ENCODE measurements at places on chromosomes 13 and 19.

GRCh38 chr13:23610966-23611491, 40.8 kb downstream of the TNFRSF19 start:
- DNase-seq: no peak

GRCh38 chr13:79477968-79478367, 3.0 kb upstream of the NDFIP2 start:
- DNase-seq: no peak

GRCh38 chr19:19445911-19446361, 40.5 kb downstream of the GATAD2A start:
- DNase-seq: no peak

DNA sequence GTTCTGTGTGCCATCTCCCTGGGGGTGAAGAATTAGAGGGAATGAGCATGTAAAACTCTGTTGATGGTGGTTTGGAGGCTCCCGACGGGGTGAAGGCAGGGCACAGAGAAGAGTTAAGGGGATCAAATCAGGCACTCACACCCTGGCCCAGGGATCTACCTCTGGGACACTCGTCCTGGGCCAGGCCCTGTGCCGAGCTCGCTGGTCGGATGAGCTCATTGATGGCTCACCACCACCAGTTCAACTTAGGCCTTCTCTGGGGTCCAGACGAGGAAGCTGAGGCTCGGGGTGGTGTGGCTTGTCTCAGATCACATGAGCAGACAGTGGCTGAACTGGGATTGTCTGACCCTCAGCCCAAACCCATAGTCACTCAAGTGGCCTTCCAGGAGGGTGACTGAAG, 1.6 kb downstream of the NACC1 start:
- no peak for DNase-seq

- no peak for DNase-seq
These were observed 38.2 kb downstream of the TMTC4 start for GRCh38 chr13:100636441-100636840.

DNA sequence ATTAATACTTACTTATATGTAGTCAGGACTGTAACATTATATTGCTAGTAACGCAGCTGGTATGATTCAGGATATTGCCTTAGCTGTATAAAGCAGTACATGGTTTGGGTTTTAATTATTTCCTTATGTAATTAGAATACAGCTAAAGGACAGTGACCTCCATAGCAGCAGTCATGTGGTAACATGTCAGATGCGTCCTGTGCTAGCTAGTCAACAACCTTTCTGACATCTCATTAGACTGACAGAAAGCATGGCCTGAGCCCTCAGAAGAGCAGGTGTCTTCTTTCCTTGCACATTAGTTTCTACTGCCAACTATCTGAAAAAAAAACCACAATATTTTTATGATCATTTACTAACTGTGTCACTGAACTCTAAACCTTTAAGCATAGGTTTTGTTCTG, 122.2 kb downstream of the MAB21L1 start:
- no peak for DNase-seq

DNA sequence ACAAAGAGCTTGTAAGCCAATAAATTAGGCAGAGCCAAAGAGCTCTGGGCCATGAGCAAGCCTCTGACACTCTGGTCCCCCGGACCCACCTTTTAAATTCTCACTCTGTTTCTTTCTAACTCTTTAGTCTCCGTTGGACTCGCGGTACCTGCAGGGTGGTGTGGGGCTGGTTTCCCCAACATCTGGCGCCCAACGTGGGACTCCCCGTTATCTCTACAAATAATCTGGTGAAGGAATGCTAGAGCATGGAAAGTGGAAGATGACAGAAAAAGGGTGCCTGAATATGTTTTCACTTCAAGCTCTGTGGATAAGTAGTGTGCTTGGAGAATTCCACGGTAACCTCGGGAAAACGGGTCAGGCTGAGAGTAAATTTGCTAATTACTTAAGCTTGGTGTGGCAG, 36.5 kb upstream of the CYP2B6 start:
- no peak for DNase-seq

DNA sequence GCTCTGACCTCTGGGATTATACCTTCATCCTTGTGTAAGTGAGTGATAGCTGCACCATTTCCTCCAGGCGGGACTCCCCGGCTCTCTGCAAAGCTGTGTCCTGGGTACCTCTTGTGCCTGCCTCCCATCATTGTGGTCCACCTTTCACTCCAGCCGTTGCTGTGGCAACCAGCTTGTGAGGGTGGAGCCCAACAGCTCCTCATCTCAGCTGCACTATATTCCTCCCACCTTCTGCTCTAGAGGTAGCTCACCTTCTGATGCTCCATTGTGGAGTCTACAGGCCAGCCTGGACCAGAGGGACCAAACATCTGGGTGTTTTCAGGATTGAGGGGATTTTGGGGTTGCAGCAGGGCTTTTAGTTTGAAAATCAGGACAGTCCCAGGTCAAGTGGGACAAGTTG, 708.2 kb downstream of the UQCRFS1 start:
- DNase-seq: no peak

DNA sequence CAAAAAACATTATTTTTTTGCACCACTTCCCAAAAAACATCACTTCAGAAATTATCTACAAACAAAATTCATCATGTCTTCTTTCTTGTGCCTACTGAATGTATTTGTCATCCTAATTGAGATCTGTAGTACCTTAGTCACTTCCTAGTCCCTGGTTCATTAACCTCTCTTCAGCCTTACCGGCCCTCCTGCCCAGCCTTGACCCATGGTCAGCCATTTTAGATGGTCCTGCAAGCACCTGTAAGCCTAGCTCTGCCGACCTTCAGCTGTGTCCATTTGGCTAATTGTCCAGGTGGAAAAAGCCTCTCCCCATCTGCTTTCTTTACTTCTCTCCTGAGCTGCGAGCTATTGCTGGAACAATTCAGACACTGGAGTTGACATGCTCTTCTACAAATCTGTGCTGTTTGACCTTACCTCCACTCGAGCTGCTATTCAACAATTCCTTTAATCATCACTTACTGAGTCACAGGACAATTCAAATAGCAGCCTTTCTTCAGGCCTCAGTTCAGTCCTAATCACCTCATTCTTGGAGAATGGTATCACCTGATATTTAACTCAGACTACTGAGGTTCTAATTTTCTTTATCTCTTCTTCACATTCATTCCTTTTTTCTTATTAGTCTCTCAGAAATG, 882.5 kb downstream of the PCDH9 start:
- DNase-seq: no peak

DNA sequence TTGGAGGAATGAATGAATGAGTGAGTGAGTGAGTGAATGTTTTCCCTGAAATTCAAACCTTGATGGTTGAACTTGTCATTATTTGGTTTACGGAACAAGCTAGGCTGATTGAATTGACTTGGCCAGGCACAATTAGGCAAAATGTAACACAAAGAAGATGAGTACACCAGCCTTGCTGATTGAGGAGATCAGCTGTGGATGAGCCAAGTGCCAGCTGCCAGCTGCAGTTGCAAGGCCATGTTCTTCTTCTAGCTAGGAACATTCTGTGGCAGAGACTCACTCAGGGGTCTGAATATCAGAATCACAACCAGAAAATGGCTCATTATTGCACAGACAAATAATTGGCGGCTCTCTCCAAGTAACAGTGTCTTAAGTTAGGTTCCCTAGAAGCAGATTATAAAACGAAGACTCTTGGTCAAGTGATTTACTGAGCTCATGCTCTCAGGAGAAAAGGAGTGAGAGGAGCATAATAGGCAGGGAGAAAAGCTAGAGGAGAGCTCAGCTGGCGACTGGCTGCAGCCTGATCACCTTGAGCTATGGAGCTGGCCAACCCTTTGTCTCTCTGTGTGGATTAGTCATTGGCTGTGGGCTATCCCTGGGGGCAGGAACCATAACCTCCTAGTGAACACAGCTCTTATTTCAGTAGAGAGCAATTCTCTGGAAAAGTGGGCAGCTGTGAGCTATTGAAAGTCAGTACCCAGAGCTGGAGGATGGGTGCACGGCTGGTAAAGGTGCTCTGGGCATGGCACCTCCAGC, 225.3 kb upstream of the SERP2 start:
- no peak for DNase-seq

DNA sequence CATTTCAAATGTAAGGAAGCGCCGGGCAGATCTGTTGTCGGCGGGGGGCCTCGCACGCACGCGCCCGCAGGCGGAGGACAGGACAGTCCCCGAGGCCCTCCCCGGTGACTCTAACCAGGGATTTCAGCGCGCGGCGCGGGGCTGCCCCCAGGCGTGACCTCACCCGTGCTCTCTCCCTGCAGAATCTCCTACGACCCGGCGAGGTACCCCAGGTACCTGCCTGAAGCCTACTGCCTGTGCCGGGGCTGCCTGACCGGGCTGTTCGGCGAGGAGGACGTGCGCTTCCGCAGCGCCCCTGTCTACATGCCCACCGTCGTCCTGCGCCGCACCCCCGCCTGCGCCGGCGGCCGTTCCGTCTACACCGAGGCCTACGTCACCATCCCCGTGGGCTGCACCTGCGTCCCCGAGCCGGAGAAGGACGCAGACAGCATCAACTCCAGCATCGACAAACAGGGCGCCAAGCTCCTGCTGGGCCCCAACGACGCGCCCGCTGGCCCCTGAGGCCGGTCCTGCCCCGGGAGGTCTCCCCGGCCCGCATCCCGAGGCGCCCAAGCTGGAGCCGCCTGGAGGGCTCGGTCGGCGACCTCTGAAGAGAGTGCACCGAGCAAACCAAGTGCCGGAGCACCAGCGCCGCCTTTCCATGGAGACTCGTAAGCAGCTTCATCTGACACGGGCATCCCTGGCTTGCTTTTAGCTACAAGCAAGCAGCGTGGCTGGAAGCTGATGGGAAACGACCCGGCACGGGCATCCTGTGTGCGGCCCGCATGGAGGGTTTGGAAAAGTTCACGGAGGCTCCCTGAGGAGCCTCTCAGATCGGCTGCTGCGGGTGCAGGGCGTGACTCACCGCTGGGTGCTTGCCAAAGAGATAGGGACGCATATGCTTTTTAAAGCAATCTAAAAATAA, 18.2 kb downstream of the IL17D start:
- no peak for DNase-seq

- DNase-seq: no peak
These were observed 48.4 kb upstream of the CACNA1A start for GRCh38 chr19:13554506-13555240.

GRCh38 chr13:75151081-75151643, 330.8 kb downstream of the TBC1D4 start:
- no peak for DNase-seq

- no peak for DNase-seq
These were observed 148.3 kb downstream of the HS6ST3 start for GRCh38 chr13:96238241-96238640.

- no peak for DNase-seq
These were observed 372.6 kb downstream of the OXGR1 start for GRCh38 chr13:96621634-96622183.

DNA sequence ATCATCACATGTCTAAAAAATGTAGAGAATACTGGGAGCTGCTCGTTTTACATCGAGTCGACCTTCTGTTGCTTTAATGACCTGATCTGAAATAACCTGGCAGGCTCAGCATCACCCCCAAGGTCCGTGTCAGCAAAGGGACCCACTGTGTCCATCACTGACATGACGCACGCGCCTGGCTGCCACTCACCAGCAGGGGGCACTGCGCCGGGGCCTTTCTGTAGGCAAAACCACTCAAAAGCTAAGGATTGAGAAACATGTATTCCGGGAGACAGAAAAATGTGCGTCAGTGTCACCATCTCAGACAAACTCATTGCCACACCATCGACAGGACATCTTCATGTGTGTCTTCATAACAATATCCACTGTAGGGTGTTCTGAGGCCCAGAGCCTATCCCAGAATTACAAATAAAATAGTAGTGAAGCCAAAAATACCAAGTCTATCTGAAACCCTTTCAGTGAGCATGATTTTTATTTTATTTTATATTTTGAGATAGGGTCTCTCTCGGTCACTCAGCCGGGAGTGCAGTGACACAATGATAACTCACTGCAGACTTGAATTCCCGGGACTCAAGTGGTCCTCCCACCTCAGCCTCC, 130.3 kb upstream of the LSM14A start:
- DNase-seq: peak; percentile 6

GRCh38 chr19:14337510-14337909, 43.7 kb upstream of the ADGRE5 start:
- peak; percentile 66 for DNase-seq

DNA sequence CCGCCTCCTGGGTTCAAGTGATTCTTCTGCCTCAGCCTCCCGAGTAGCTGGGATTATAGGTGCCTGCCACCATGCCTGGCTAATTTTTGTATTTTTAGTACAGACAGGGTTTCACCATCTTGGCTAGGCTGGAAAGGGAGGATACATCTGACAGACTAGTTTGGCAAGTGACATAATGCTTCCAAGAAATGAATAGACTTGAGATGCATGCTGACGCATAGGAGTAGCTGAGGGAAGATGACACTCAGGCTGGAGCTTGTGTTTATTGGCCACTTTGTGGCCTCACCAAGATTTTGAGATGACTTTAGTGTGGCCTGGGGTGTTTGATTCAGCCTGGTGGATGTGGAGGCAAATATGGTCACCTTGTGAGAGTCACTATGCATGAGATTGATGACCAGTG, 4.0 kb downstream of the ZNF586 start:
- no peak for DNase-seq

GRCh38 chr13:42970824-42971690, 21.0 kb downstream of the EPSTI1 start:
- DNase-seq: peak; percentile 40

DNA sequence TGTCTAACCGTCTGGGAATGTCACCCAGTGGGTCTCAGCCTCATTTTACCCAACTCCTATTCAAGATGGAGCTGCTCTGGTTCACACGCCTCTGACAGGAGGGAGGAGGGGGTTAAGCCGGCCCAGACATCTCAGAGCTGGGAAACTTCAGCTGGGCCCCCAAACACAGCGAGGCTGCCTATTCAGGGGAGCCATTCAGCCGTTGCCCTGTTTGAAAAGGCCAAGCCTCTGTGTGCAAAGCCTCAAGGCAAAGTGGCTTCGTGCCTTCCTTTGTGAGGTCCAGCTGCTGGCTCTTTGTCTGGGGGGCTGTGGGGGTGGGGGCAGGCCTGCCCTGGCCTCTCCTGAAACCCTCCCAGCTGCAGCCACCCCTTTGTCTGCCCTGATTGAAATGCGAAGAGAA, 147.4 kb downstream of the PTPRS start:
- no peak for DNase-seq

DNA sequence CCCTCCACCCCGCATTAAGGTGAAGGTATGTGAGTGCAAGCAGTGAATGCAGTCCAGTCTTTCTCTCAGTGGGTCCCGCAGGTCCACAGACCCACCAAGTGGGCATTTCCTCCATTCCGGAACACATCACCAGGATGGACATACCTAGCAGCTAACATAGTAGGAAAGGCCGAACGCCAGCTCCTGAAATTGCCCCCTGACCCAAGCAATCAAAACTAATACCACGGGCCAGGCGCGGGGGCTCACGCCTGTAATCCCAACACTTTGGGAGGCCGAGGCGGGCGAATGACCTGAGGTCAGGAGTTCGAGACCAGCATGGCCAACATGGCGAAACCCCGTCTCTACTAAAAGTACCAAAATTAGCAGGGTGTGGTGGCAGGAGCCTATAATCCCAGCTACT, 71.7 kb upstream of the VSTM2B start:
- DNase-seq: no peak

DNA sequence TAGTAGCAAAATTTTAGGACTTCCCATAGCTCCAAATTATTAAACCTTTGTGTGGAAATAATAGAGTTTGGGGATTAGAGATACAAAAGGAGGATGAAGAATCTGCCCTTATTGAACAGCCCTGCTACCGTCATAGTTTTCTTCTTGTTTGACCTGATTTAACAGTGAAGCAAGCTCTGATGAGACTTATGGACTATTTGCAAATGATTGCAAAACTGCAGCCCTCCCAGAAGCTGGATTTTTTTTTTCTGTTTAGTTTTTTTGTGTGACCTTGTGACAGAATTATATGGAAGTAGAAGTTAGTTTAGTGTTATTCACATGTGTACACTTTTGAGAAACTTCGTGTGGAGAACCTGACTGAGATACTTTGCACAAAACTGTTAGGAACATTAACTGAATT, 267.8 kb downstream of the KCNRG start:
- DNase-seq: no peak

All from NCI-H460 (cell line).